ENCODE measurements at places on chromosomes 3 and 15.

DNA sequence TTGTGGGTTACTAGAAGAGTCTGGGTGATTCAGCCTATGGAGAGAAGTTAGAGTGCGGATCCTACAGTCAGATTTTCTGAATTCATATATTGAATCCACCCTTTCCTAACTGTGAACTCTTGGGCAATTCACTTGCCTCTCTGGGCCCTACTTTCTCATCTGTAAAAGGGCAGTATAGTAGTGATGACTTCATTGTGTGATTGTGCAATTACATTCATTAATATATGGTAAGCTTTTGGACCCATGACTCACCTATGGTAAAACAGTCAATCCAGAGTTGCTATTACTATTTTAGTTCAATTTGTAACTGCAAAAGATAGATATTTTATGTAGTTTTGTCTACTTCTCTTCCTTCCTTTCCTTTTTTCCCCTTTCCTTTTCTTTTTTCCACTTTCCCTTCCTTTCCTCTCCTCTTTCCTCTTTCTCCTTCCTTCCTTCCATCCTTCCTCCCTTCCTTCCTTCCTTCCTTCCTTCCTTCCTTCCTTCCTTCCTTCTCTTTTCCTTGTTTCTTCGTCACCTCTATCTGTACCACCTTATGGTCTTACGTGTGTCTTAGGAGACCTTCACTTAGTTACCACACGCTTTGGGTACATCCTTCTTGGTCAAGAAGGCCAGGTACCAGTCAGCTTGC is 37.0 kb downstream of the GMNC start:
- no peaks in the 10 kb centered on the region for H3K27me3 ChIP-seq
- H3K36me3 ChIP-seq, result no peaks in the 10 kb centered on the region
- H3K4me3 ChIP-seq, result no peak overlapping the region

- H3K27ac ChIP-seq, result no peak overlapping the region
- H3K27me3 ChIP-seq, result no peaks in the 10 kb centered on the region
- peaks cover 16% of the 10 kb centered on the region for H3K4me1 ChIP-seq
- no peak overlapping the region for H3K4me3 ChIP-seq
Observed at GRCh38 chr3:169850618-169851017, 19.1 kb downstream of the LRRC31 start.

GRCh38 chr3:113468539-113468938 is 27.2 kb upstream of the CFAP44 start:
- peaks cover 26% of the 10 kb centered on the region for H3K36me3 ChIP-seq
- no peaks in the 10 kb centered on the region for H3K27me3 ChIP-seq
- no peak overlapping the region for H3K27ac ChIP-seq

GRCh38 chr3:50633230-50633790 is 16.4 kb downstream of the MAPKAPK3 start:
- peak overlapping the region; percentile 70 for H3K27ac ChIP-seq
- DNase-seq, result no peak
- H3K36me3 ChIP-seq, result 0 out of 2 replicates have a peak, but pooled peaks cover 6% of the 10 kb centered on the region
- no peak overlapping the region for H3K4me3 ChIP-seq
- no peaks in the 10 kb centered on the region for H3K27me3 ChIP-seq

DNA sequence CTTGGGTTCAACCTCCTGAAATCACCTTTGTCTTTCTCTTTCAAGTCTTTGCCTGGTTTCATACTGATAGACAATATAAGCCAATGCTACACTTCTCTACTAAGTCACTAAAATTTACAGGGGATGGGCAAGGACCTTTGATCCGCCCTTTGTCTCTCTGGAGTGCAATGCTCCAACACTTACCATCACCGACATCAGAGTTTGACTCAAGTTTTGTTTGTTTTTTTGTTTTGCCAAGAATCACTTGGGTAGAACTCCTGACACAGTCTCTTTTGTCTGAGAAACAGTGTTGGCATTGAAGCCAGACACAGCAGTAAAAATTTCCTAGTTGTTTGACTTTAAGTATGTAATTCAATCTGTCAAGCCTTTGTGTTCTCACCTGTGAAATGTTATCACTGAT is 29.3 kb downstream of the NFKBIZ start:
- no peaks in the 10 kb centered on the region for H3K4me1 ChIP-seq
- H3K27ac ChIP-seq, result no peak overlapping the region
- H3K27me3 ChIP-seq, result no peaks in the 10 kb centered on the region
- H3K4me3 ChIP-seq, result no peak overlapping the region
- no peaks in the 10 kb centered on the region for H3K36me3 ChIP-seq

- H3K36me3 ChIP-seq, result peaks cover 40% of the 10 kb centered on the region
- peaks cover 15% of the 10 kb centered on the region for H3K4me1 ChIP-seq
- DNase-seq, result no peak
- no peaks in the 10 kb centered on the region for H3K27me3 ChIP-seq
- peak overlapping the region; percentile 70 for H3K27ac ChIP-seq
Observed at GRCh38 chr3:122415104-122415744, 638 bp downstream of the WDR5B start.

- no peak overlapping the region for H3K27ac ChIP-seq
- H3K36me3 ChIP-seq, result no peaks in the 10 kb centered on the region
Observed at GRCh38 chr3:59280113-59280512, 230.3 kb upstream of the CFAP20DC start.
